ENCODE measurements at places on chromosomes 5 and 9.
A peak's percentile ranks its signal among the peaks of the same experiment; 100 is the strongest.

DNA sequence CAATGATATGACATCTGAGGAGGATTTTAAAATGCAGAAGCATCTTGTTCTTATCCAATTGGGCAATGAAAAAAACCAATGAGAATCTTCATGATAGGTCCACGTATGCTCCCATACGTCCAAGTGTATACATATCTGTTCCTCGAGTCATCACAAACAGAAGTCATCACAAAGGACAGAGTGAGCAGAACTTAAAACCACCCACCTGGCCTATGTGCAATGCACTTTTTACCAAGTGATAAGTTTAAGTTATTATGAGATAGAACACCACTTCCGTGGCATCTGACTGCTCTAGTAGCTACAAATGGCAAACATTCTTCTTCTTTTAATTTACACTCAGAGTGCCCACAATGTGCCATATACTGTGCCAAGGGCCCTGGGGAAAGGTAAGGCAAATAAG, 82.4 kb downstream of the PPP2R2B start:
- no peak for DNase-seq

DNA sequence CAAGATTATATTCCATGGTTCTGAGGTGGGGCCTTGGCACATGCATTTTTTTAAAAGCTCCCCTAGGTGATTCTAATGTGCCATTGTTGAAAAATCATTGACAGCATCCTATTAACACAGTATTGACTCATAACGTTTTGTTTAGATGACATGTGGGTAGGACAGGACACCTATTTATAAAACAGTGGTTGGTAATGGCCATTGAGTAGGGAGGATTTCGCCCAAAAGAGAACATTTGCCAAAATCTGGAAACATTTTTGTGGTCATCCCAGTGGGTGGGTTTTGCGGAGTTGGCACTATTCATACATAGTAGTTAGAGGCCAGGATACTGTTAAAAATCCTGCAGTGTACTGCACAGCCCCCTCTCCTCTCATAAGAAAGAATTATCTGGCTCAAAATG, 6.4 kb upstream of the CHD1 start:
- no peak for DNase-seq

DNA sequence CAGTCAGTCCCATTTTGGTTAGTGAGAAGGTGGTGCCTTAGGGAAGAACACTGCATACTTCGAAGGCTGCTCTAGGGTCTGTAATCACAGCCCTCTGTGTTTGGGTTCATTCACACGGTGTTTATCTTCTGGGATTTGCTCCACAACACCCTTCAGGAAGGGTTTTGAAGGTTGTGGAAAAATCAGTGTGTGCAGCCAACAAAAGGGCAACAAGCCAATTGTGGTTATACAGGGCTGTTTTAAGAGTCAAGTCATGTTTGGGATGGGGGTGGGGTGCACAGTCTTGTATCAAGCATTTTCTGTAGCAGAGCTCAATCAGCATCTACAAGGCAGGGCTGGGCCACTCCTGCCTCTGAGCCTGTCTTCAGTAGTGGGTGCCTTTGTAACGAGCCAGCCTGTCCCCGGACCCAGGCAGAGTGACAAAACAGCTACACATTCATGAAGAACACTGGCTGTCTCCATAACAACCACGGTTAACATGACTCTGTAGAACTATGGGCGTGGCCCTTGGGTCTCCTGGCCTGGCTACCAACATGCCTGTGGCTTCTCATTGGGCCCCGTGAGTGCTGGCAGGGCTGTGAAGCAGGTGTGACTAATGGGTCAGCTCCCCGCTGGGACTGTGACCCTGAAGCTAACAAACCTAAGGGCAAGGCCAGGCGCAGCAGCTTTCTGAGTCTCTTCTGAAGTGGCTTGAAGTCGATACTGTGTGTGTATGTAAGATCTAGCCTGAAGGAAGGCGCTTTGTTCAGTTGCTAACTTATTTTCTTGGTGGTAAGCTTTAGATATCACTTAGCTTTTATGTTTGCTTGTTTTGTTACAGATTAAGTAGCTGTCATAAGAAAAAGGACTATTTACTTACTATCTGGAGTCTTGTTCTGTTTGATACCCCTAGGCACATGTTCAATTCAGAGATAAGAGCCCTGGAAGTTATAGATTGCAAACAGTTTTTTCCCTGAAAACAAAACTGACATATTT, 27.9 kb upstream of the GOLM1 start:
- DNase-seq: peak; percentile 72

DNA sequence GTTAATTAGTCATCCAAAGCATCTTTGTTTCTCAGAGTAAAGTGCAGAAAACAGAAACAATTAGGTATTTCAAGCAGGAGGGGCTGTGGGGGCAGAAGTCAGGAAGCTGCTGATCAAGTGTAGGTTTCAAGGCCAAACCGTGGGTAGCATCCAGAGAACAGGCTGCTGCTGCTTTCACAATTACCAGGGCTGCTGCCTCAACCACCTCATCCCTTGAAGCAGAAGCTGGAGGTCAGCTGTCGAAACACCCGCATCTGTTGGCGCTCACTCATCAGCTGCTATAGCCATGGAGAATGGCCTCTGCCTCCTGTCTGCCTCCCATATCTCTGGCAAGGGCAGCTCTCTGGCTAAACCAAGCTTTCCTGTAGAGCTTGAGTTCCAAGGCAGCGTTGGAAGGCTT, 122.9 kb upstream of the OSMR start:
- no peak for DNase-seq
